Right forelimb (tissue), 1 donor: ENCODE measurements at places on chromosomes 12 and 14.

GRCh38 chr12:1974812-1975211 lies 29.4 kb downstream of the DCP1B start:
- no peak for DNase-seq

DNA sequence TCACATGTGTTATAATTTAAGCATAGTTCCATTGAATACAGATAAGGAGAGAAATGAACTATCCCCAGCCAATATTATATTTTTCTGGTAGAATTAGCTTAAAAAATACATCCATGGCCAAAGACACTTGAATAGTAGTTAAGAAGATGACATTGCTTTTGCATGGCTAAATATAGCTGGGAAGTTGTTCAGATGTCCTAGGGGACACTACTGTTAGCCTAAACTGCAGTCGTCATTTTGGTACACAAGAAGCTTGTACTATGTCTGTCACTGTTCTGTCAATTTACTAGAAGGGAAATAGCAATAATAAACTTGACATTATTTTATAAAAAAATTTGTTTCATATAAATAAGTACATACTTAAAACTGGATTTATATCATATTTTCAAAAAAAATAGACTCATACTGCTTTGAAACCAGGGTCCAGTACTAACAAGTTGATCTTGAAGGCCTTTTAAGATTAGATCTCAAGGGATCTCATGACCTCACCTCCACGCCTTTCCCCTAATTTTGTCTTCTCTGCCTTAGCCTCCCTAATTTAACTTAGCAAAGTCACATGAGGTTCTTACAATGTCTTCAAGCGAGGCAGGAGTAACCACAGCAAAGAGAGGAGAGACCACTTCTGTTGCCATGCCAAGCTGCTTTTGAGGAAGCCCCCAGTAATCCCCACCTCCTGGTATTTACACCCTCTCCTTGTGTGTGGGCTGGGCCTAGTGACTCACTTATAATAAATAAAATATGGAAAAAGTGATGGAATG lies 81.0 kb downstream of the AVPR1A start:
- DNase-seq = no peak

GRCh38 chr14:69956970-69957369 lies 77.8 kb downstream of the SMOC1 start:
- no peak for DNase-seq

DNA sequence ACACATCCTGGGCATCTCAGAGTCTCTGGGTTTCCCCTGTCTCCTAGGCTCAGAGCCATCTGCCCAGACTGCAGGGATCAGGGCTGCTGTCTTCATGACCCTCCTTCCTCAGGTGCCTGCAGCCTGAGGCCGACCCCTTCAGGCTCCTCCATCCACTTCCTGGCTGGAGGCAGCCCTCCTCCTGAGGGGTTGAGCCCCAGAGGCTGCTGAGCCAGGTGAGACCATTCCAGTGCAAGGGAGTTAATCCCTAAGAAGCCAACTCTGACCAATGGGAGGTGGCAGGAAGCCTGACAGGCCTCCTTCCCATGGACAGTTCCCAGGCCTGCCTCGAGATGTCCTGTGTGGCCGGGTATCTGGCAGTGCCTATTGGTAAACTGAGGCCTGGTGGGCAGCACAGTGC lies 8.4 kb upstream of the PPP4R4 start:
- no peak for DNase-seq

- DNase-seq = peak; percentile 70
Measured at GRCh38 chr12:107320929-107321631, 227.7 kb upstream of the CRY1 start.

GRCh38 chr12:868722-869121 lies 80.8 kb downstream of the RAD52 start:
- DNase-seq = no peak

DNA sequence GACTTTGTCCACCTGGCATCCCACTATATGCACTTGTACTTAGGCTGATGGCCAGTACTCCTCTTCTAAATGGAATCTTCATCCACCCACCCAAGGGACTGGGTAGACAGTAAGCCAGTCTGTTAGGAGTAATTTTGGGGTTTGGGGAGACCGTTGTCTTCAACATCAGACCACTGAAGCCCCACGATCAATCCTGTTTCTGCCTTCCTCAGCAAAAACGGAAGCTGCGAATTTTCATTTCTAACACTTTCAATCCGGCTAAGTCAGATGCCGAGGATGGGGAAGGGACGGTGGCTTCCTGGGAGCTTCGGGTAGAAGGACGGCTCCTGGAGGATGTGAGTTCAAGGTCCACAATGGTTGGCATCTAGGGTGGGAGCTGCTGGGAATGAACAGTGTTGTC lies 2.0 kb downstream of the SMARCD1 start:
- no peak for DNase-seq

- no peak for DNase-seq
Measured at GRCh38 chr14:46940611-46941010, 289.0 kb upstream of the RPL10L start.

GRCh38 chr12:52063981-52064649 lies 5.7 kb upstream of the ATG101 start:
- DNase-seq = no peak
